ENCODE measurements at places on chromosomes 5 and 9.
A peak's percentile ranks its signal among the peaks of the same experiment; 100 is the strongest.

- DNase-seq: no peak
Observed at GRCh38 chr5:37120270-37120669, 128.9 kb downstream of the CPLANE1 start.

DNA sequence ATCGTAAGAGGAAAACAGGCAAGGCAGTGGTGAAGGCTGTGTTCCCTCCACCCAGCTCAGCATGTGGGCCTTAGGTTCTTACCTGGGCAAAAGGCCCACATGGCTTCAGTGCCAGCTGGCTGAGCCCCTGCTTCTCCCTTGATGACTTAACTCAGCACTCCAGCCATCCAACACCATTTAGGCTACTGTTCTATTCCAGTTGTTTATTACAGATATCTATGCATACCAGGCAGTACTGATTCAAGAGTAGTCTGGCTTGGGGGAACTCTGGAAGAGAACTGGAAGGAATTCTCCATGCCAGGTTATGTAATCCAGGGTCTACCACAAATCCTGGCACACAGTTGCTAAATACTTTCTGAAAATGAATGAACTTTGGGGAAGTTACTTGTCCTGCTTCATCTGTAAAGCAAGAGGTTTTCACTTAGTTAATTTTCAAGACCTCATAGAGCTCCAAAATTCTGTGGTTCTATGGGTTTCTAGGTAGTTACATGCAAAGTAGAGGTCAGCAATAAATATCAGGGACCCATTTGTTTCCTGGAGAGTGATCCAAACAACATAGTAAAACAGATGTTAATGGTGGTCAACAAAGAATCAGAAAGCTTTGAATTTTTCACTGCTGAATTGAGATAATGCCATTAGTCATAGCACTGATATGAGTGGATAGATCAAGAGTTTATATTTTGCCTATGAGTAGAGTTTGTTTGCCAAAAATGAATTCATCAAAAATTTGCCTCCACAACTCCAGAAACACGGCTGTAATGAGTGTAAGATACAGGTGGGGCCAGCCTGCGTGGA lies 88.2 kb upstream of the OSMR start:
- no peak for DNase-seq

GRCh38 chr9:133458643-133459312 lies 1.0 kb upstream of the CACFD1 start:
- peak; percentile 42 for DNase-seq

- no peak for DNase-seq
Observed at GRCh38 chr9:2874001-2874750, 30.3 kb upstream of the PUM3 start.

DNA sequence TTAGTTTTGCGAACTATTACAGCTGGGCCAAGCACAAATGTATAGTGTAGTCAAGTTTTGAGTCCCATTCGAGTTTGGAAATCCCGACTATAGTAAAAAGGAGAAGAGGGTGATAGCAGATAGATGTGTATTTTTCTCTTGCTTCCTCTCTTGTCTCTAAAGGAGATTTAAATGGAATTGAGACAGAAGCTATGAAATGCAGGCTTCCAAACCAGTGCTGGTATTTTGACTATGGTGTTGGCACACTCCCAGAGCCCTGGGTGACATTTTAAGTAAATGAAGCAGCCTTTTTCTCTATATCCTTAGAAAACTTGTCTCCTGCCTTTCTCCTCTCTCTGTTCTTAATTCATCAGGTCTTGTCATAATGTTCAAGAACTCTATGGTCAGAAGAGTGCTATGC lies 17.7 kb upstream of the AUH start:
- DNase-seq: no peak

DNA sequence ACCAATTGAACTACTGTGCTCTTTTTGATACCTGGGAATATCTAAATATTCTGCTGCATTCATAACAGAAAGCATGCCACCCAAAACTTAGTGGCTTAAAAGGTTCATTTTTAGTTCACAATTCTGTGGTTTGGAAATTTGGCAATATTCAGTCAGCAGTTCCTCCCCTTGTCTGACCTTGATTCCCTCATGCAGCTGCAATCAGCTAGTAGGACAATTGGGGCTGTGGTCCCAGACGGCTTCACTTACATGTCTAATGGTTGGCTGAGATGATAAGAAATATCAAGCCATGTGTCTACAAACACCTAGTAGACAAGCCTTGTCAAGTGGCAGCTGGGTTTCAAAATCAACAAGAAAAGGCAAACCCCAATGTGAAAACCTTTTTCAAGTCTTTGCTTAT lies 51.3 kb downstream of the ANXA1 start:
- no peak for DNase-seq

GRCh38 chr9:114737118-114737517 lies 55.1 kb upstream of the TEX48 start:
- no peak for DNase-seq

- peak; percentile 89 for DNase-seq
Observed at GRCh38 chr9:131755541-131756198, 15.8 kb upstream of the RAPGEF1 start.

DNA sequence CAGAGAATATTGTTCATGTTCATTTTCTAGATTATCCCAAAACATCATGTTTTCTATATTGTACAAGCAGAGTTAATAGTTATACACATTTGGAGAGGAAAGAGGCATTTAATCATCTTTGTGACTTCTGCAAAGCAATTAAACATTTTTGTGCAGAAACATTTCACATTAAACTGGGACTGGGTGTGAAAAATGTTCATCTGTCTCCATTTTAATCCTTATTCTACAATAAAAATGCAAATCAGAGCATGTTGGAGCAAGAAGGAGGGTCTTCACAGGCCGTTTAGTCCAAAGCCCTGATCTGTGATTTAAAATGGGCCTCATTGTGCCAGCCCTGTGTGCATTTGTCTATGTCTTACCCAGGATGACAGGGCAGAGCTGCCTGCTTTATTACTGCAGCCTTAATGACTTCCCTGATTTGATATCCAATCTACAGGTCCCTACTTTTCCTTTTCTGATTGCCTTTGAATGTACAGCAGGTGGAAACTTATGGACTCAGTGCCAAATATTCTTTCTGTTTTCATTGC lies 183.5 kb downstream of the CAVIN4 start:
- DNase-seq: no peak

DNA sequence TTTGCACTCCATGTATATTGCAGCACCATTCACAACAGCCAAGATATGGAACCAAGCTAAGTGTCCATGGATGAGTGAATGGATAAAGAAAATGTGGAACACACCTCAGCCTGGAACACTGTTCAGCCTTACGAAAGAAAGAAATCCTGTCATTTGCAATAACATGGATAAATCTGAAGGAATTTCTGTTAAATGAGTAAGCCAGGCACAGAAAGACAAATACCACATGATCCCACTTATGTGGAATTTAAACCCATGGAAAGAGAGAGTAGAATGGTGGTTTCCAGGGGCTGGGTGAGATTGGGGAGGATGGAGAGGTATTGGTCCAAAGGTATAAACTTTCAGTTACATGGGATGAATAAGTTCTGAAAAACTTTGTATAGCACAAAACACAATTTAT lies 228.9 kb upstream of the CD180 start:
- no peak for DNase-seq

- DNase-seq: no peak
Observed at GRCh38 chr5:33364406-33364805, 76.4 kb upstream of the TARS1 start.

- no peak for DNase-seq
Observed at GRCh38 chr9:129079829-129080228, 1.1 kb upstream of the DOLPP1 start.

- no peak for DNase-seq
Observed at GRCh38 chr9:131994364-131995125, 85.1 kb downstream of the MED27 start.

DNA sequence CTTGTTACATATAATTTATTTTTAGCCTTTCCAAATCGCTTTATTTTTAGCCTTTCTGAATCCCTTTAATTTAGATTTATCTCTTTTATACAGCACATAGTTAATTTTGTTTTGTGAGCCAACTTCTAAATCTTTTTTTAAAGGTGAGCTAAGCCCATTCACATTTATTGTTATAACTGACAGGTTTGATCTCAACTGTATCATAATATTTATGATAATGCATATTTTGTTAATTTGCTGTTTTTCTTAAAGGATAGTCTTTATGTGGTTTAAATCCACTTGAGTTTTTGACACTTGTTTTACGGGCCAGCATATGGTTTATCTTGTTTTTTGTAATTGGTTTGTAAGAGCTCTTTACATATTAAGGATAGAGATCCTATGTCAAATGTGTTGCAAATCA lies 177.8 kb upstream of the SMIM23 start:
- no peak for DNase-seq

DNA sequence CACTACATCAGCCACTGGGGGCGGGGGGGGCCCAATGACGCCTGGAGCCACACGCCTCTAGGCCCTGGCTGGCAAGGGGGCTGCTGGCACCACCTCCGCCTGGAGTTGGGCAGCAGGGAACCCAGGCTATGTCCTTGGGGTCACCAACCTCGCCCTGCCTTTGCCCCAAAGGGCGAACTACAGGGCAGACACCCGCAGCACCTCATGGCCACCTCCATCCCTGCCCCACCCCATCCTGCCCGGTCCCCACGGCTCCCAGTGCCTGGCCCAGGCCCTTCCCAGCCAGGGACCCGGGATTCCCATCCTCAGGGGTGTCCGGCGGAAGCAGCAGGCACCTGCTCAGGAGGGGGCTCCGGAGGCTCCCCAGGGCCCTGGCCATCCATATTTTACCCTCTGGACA lies 37.0 kb downstream of the NACC2 start:
- DNase-seq: no peak

- peak; percentile 59 for DNase-seq
Observed at GRCh38 chr9:132182314-132183091, 20.6 kb downstream of the NTNG2 start.

GRCh38 chr5:110321117-110321516 lies 405.4 kb downstream of the TMEM232 start:
- DNase-seq: no peak

GRCh38 chr5:170632266-170632984 lies 128.6 kb downstream of the KCNIP1 start:
- DNase-seq: no peak

DNA sequence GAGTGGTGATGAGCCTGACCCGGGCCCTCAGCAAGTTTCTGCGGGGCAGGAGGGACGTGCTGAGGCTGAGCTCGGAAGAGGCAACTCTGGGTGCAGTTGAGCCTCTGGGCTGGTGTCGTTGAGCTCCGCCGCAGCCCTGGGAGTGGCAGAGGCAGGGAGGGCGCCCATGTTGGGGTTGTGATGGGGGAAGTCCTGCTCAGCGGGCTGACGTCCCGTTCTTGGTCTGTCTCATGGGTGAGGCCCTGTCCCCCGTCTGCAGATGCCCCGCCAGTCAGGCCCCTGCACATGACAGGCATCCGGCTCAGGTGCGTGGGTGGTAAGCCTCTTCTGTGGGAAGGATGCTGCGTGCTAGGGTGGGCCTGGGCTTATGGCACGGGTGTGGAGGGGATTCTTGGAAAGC lies 64.3 kb downstream of the RXRA start:
- no peak for DNase-seq

DNA sequence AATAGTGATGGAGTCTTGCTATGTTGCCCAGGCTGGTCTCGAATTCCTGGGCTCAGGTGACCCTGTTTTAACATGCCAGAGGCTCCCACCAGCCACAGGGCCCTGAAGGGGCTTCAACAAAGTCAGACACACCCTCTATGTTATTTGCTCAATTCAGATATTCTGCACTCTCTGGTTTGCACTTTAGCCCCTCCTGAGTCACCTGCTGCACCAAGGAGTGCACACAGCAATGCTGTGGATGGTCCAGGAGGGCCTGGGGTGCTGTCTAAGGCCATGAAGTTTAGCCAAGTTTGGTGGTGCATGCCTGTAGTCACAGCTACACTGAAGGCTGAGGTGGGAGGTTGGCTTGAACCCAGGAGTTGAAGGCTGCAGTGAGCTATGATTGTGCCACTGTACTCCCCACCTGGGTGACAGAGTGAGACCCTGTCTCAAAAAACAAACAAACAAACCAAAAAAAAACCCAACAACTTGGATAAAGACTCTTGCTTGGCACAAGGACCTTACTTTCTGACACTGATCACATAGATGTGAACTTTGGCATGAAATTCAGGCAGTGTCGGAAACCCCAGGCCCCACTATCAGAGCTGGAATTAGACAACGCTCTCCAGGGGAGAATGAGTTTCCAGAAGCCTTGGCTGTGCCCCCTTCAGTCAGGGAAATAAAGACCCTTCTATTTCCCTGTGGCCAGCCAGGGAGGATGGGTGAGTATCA lies 39.7 kb upstream of the CDKN2AIPNL start:
- no peak for DNase-seq

- DNase-seq: no peak
Observed at GRCh38 chr5:35488791-35489190, 128.9 kb upstream of the SPEF2 start.

GRCh38 chr9:134591082-134591571 lies 50.5 kb upstream of the COL5A1 start:
- DNase-seq: no peak

GRCh38 chr9:114928136-114928535 lies 2.3 kb downstream of the TNFSF8 start:
- DNase-seq: no peak

GRCh38 chr5:53983568-53984460 lies 326.6 kb downstream of the ARL15 start:
- no peak for DNase-seq
